ENCODE measurements at places on chromosomes 7 and 10.

- DNase-seq: no peak
These were observed 117.6 kb upstream of the LRGUK start for GRCh38 chr7:134009314-134010110.

DNA sequence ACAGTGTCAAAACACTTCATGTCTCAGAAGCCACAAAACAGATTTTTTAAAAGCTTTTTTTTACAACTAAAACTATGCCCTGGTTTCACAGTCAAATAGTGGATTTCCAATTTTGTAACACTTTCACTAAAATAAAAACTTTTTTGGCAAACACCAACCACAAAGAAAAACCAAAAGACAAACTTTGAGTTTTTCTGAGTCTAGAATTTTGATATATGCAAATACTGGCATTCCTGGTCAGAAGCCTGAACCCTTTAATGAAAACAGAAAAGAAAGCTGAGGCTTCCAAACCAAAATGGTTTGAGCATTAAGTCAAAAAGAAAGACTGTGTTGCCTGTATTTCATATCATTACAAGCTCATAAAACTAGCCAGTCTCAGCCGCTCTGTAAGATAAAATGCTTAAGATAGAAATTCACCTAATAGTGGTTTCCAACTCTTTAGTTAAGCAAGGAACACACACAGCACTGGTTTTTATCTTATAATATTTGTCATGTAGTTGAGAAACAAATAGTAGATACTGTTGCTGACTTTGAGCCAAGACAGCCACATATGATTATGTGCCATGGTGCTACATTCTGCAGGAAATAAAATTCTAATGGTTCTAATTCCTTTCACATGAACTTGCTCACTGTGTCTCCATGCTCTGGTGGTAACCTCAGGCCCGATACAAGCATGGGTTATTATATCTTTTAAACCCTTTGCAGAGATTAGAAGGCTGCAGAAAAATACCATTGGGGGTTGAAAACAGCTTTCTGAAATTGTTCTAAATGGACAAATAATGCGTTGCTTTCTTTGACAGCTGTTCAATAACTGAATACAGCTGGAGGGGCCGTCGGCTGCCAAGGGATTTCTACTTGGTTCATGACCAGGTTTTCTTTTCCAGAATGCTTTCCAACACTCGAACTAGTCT, 49.4 kb downstream of the FAM171A1 start:
- no peak for DNase-seq

DNA sequence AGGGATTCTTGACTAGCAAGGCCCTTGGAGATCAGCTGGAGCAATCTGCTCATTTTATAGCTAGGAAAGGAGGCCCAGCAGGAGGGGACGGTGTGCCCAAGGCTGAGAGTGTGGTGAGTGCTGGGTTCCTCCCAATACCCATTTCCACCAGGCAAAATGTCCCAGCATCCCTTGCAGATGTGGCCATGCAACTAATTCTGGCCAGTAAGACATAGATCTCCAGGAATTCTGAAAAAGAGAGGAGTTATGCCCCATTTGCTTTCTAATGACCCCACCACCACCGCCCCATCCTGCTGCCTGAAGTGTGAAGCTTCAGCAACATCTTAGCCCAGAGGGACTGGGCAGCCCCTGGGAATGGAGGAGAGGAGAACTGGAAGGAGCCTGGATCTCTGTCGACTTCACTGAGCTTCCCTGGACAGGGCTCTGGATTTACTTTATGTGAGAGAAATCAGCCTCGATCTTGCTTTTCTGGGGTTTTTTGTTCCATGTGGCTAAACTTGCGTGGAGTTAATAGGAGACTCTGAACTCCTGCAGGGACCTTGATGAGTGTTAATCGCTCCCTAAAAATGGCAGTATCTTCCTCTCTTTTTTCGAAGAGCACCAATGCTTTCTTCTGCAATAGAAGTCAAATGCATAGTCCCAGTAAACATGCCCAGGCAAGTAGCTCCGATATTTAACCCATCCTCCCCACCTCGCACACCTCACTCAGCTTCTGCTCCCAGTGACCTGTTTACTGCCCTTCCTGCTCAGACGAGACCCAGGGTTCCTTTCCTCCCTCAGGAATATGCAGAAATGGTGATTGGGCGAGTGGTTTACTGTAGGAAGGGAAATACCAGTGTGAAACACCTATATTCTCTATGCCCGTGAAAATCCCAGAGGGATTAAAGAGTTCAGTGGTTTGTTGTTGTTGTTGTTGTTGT, 127.5 kb upstream of the GPR26 start:
- DNase-seq: no peak

DNA sequence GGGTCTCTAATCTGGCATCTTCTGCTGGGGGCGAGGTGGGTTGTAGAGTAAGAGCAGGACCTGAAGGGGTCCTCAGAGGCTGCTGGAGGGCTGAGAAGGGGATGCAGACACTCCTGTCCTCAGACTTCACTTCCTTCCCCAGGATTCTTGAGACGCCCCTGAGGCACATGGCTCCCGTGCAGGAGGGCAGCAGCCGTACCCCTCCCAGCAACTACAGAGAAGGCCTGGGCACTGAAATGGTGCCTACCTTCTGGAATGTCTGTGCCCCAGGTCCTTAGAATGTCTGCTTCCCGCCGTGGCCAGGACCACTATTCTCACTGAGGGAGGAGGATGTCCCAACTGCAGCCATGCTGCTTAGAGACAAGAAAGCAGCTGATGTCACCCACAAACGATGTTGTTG, 52.0 kb downstream of the VWA2 start:
- no peak for DNase-seq

- DNase-seq: no peak
These were observed 98.3 kb downstream of the MKI67 start for GRCh38 chr10:128027822-128028507.

GRCh38 chr10:13862546-13863233, 275.9 kb downstream of the PRPF18 start:
- no peak for DNase-seq

DNA sequence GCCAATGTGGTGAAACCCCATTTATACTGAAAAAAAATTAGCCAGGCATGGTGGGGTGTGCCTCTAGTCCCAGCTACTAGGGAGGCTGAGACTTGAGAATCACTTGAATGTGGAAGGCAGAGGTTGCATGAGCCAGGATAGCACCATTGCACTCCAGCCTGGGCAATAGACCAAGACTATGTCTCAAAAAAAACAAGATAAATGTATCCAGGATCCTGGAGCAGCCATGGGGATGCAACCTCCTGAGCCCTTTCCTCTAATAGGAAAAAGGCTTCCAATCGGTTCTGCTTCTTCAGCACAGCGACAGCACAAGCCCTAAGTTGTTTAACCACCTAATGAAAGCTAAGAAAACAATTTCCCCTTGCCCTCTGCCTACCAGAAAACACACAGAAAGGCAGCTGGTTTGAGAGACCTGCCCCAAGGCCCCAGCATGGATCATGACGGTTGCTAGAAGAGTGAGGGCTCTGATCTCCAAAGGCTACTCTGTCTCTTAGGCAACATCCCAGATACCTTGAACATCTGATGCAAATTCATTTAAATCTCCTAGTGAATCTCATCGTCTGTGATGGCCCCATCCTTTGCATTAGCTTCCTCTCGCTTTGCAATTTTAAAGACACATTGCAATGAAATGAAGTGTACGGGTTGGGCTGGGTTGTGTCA, 220.8 kb downstream of the ARHGAP21 start:
- DNase-seq: no peak

- DNase-seq: no peak
These were observed 43.3 kb downstream of the SFTPD start for GRCh38 chr10:79905322-79906314.

GRCh38 chr7:17368856-17369524, 70.5 kb downstream of the AHR start:
- no peak for DNase-seq

DNA sequence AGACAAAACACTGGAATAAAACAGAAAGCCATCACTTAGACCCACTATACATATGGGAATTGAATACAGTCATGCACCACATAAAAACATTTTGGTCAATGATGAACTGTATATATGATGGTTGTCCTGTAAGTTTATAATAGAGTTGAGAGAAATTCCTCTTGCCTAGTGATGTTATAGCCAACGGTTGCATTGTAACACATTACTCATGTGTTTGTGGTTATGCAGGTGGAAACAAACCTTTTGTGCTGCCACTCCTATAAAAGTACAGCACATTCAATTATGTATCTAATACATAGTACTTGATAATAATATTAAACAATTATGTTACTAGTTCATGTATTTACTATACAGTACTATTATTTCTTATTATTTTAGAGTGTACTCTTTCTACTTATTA, 381.2 kb upstream of the MBL2 start:
- DNase-seq: no peak

- DNase-seq: no peak
These were observed 5.5 kb downstream of the LFNG start for GRCh38 chr7:2524808-2525657.

DNA sequence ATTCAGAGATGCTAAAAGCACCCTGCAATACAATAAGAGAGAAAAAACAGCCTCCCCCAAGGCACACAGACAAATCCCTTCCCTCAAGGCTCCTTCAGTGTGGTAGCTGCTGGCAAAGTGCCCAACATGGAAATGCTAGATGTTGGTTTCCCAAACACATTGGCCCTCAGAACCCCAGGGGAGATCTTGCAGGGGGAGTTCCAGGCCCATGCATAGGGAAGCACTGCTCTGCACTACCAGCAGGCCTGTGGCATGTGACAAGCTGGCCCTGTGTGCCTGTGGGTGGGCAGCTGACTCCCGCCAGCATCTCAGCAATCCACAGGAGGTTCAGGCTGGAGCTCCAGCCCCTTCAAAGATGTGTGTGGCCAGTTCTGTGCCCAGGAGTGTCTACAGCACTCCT, 16.8 kb upstream of the CSGALNACT2 start:
- DNase-seq: no peak

- no peak for DNase-seq
These were observed 21.6 kb upstream of the WASL start for GRCh38 chr7:123770378-123770777.

DNA sequence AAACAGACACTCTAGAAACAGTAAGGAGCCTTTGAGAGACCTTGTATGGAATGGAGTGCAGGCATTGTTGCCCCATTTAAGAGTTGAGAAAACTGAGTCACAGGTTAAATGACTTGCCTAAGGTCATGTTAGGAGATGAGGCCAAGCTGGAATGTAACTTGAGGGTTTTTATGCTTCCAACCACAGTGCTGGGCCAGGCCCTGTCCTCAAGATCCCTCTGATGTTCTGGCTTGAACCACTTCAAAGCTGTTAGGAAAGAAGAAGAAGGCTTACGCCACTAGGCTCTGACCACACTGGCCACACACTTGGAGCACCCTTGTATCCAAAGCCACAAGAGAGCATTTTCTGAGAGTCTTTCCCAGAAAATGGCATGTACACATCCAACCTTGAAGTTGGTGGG, 42.7 kb downstream of the PLAU start:
- DNase-seq: no peak

All from stimulated activated CD4-positive, alpha-beta T cell treated with anti-CD3 and anti-CD28 coated beads, TNF-alpha, amount 100 ng/mL, for 48 hours (primary cell).